ENCODE measurements at places on chromosomes 3 and 15. TPM values are rescaled to one million over a fixed set of nuclear protein-coding genes. Genes with fewer than 3 reads are reported as not detected.

Gene PLA1A
- total RNA-seq: 2.1 TPM

Gene KIF9
- 4.2 TPM for total RNA-seq

Gene CACNA2D3
- not detected for total RNA-seq

Gene RAB6B
- 0.52 TPM for total RNA-seq

Gene FBLN2
- 621 TPM for total RNA-seq

Gene MRPL46
- total RNA-seq: 10.7 TPM
